ENCODE measurements at places on chromosomes 7 and 10.

- DNase-seq, result no peak
Measured at GRCh38 chr7:3005257-3005656, 38.4 kb downstream of the CARD11 start.

GRCh38 chr7:38451840-38452239, 178.4 kb upstream of the TARP start:
- DNase-seq, result no peak

DNA sequence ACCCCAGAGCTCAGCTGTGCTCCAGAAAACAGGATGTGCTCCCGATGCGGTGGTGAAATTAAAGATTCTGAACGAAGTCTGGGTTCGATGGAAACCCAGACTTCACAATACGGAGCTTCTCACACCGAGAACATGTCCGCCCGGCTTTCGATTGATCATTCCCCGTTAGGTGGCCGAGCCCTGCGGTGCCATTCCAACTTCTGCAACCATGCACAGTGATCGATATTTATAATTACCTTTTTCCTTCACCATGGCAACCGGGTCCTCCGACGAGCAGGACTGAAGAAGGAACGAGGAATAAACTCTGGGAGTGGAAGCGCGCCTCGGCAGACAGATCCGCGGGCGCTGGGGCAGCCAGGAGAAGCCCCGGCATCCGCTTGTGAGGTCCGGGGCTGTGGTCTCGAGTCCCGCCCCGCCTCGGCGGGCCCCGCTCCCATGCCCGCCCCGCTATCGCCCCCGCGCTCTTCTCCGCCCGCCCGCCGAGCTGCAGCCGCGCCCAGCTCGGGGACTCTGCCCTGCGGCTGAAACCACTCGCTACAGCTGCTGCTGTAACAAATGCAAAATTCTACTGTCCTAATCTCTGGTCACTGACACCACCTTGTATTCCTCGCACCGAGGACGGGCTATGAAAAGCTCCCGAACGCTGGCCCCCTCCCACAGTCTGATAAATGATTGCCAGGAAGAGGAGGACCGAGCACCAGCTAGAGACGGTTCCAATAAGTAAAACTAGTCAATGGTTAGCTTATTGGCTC, 26.2 kb downstream of the ABLIM1 start:
- DNase-seq, result no peak

DNA sequence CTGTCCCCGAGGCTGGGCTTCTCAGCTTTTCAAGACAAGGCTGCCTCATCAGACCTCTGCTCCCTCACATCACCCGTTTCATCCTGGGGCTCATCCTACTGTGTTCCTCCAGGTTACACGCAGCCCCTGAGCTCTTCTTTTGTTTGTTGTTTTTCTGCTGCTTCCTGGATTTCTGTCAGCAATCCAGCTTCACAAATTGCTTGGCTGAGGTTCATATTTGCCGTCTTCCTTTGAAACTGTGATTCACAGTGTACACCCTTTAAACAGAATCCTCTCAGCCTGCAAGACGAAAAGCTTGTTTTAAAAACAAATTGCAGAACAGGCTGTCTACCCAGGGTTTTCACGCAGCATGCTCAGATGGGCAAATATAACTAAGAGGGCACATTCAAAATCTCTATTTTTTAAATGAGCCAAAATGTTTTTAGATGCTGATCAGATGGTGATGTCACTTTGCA, 39.1 kb upstream of the PARD3 start:
- no peak for DNase-seq

GRCh38 chr10:85645053-85645452, 721.5 kb downstream of the GRID1 start:
- DNase-seq, result no peak

GRCh38 chr10:14022954-14023672, 307.6 kb downstream of the FRMD4A start:
- no peak for DNase-seq

GRCh38 chr7:73699370-73700068, 16.1 kb downstream of the BUD23 start:
- no peak for DNase-seq

DNA sequence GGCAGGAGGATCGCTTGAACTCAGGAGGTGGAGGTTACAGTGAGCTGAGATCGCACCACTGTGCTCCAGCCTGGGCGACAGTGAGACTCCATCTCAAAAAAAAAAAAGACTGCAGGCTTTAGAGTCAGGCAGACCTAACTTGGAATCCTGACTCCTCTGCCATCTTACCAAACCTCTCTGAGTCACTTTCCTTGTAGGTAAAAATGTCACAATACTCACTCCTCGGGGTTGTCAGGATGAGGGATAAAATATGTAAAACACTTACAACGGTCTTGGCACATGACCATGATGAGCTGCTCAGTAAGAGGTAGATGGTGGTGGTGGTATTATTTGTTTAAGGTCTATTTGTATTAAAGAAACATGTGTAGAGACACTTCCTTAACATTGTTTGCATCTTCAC, 154.1 kb upstream of the PDE1C start:
- no peak for DNase-seq
